ENCODE measurements at places on chromosomes 11 and 22. TPM values are rescaled to one million over a fixed set of nuclear protein-coding genes. Genes with fewer than 3 reads are reported as not detected.

DNA sequence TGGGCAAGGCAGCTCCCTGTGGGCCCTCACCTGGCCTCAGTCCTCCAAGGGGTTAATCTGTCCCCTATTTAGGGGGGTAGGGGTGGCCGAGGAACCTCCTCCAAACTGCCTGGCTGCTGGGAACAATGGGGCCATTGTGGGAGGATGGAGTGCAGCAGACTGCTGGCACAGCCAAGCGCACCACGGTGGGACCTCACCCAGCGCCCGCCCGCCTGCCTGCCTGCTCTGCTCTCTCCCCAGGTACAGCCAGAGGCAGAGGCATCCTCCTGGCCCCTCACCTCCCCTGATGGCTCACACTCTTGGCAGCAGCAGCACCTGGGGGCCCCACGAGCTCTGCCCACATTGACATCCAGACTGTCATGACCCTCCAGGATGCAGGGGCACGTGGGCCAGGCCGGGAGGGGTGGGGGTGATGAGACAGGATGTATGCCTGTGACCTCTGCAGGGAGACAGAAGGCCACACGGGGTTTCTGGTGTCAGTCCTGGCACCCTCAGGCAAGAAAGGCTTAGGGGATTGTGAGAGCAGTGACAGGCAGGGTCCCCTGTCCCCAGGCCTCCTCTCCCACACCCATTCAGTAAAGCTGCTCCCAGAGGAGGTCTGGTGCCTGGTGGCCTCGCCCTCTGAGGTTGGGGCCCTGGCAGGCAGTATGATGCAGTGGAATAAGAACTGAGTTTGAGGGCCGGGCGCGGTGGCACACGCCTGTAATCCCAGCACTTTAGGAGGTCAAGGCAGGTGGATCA is 11.4 kb downstream of the BCL9L start:
- H3K4me3 ChIP-seq = peak overlapping the region; percentile 16
- peaks cover 78% of the 10 kb centered on the region for H3K4me1 ChIP-seq
- H3K27me3 ChIP-seq = no peaks in the 10 kb centered on the region
- peak overlapping the region; percentile 67 for H3K27ac ChIP-seq
- H3K36me3 ChIP-seq = no peaks in the 10 kb centered on the region

- DNase-seq = no peak
- peaks cover 16% of the 10 kb centered on the region for H3K4me1 ChIP-seq
- H3K27me3 ChIP-seq = peaks cover 13% of the 10 kb centered on the region
Observed at GRCh38 chr11:84543367-84544159, 1083.6 kb downstream of the DLG2 start.

DNA sequence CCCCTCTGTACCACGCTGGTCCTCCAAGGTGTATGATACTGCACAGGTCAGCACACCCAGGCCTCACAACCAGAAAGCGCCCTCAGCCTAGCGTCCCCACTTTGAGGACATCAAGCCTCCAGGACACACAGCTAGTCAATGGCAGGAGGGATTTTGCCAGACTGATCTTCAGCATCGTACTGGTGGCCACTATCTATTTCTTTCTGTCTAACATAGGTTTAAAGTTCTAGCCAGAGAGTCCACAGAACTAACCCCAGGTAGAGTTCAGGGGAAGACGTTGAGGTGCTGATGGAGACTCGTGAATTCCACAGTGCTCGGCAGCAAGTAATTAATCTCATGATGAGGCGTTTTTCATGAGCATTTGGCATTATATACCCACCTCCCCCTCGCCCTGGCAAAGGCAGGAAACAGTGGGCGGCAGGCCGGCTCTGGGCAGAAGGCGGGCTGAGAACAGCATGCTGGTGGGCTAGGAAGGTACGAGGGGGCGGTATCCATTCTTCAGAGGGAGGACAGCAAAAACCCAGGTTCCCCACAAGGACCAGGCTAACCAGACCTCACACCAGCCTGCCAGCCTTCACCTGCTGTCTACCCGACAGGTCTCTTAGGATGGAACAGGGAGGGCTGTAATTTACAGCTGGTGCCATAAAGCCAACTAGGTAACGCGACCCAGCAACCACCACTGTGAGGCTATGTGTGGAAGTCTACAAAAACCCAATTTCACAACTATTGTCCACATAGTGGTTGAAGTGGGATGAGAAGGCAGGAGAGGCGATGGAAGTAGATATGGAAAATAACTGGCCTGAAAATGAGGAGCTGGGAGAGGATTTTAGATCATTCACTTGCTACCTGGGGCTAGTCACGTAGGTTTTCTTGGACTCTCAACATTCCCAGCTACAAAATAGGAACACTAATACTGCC is 18.5 kb downstream of the MYH9 start:
- no peak for DNase-seq
- peaks cover 79% of the 10 kb centered on the region for H3K4me1 ChIP-seq
- H3K27me3 ChIP-seq = no peaks in the 10 kb centered on the region
- H3K36me3 ChIP-seq = no peaks in the 10 kb centered on the region
- H3K4me3 ChIP-seq = no peak overlapping the region
- peak overlapping the region; percentile 85 for H3K27ac ChIP-seq

DNA sequence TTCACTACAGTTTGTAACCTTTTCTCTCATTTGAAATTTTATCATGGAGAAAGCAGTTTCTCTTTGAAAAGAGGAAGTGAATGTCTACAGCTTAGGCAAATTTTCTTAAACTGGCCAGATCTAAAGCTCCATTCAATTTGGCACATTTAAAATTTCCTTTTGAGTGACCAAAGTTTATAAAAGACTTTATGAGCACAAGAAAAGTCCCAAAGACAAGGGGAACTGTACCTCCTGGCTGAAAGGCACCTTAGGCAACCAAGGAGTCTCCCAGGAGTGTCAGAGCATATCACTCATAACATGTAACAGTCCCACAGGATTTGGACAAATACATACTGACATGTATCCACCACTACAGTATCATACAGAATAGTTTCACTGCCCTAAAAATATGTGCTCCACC is 41.3 kb downstream of the NARS2 start:
- no peak for DNase-seq
- peaks cover 4% of the 10 kb centered on the region for H3K36me3 ChIP-seq
- no peak overlapping the region for H3K4me3 ChIP-seq
- no peaks in the 10 kb centered on the region for H3K27me3 ChIP-seq
- H3K4me1 ChIP-seq = no peaks in the 10 kb centered on the region

GRCh38 chr11:118320515-118320914 is 16.0 kb downstream of the CD3E start:
- H3K27me3 ChIP-seq = peaks cover 16% of the 10 kb centered on the region
- peaks cover 18% of the 10 kb centered on the region for H3K4me1 ChIP-seq
- H3K27ac ChIP-seq = no peak overlapping the region
- no peaks in the 10 kb centered on the region for H3K36me3 ChIP-seq

DNA sequence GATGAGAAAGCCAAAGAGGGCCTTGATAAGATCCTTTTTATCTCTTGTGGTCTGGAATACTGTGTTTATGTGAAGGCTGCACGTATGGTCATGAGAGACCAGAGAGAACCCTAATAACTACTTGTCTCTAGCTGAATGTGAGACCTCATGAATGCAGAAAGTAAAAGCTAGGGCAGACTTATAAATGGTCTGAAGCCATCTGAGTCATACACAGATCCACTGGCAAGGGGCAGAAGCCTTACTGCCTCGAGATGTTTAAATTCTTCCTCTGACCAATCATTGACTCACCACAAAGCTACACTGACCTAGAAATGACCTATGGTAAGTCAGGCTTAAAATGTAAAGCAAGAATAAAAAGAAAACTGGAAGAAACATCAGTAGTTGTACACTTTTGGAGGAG is 22.7 kb upstream of the OR4B1 start:
- no peak overlapping the region for H3K4me3 ChIP-seq
- no peaks in the 10 kb centered on the region for H3K4me1 ChIP-seq
- DNase-seq = no peak
- no peaks in the 10 kb centered on the region for H3K36me3 ChIP-seq
- H3K27me3 ChIP-seq = no peaks in the 10 kb centered on the region

GRCh38 chr11:79236541-79236971 is 204.3 kb downstream of the TENM4 start:
- H3K4me3 ChIP-seq = no peak overlapping the region
- no peak overlapping the region for H3K27ac ChIP-seq
- peaks cover 4% of the 10 kb centered on the region for H3K36me3 ChIP-seq
- H3K27me3 ChIP-seq = peaks cover 8% of the 10 kb centered on the region
- DNase-seq = no peak

FGF19 gene
- total RNA-seq = 0.34 TPM

DEUP1 gene
- 0.70 TPM for total RNA-seq
